SK-MEL-5 (cell line): ENCODE measurements at places on chromosomes 2 and 18. TPM values are rescaled to one million over a fixed set of nuclear protein-coding genes. Genes with fewer than 3 reads are reported as not detected.

Gene ZNF516
- total RNA-seq = 15.1 and 16.6 TPM in 2 replicates

Gene ACMSD
- total RNA-seq = not detected in 2 replicates

Gene MAPRE2
- total RNA-seq = 20.0 and 25.9 TPM in 2 replicates

Gene DPP10
- total RNA-seq = not detected in 2 replicates

Gene CHRNA1
- 0.11 TPM in 1 of 2 replicates, not detected in the other for total RNA-seq

Gene DYNAP
- not detected in 2 replicates for total RNA-seq

Gene TOGARAM2
- total RNA-seq = under 0.01 TPM in 1 of 2 replicates, not detected in the other

Gene ACVR1C
- 0.69 and 0.93 TPM in 2 replicates for total RNA-seq

Gene MAL
- not detected in 2 replicates for total RNA-seq

Gene MTERF4
- 10.8 and 13.9 TPM in 2 replicates for total RNA-seq

Gene MAPK4
- total RNA-seq = 55.8 and 62.4 TPM in 2 replicates

Gene SMYD5
- 47.0 and 54.3 TPM in 2 replicates for total RNA-seq

Gene PPM1G
- total RNA-seq = 111 and 116 TPM in 2 replicates

Gene ICOS
- 1.7 and 2.1 TPM in 2 replicates for total RNA-seq

Gene PSTPIP2
- total RNA-seq = 0.18 TPM in 1 of 2 replicates, not detected in the other

Gene ILKAP
- total RNA-seq = 35.8 and 36.9 TPM in 2 replicates

Gene TUBA4B
- not detected in 2 replicates for total RNA-seq

Gene CYS1
- total RNA-seq = 0.27 and 0.29 TPM in 2 replicates

Gene CIAO1
- total RNA-seq = 88.3 and 102 TPM in 2 replicates

Gene PCARE
- 0.03 TPM in 1 of 2 replicates, not detected in the other for total RNA-seq

Gene RPRM
- total RNA-seq = not detected in 2 replicates

Gene NAPG
- 31.1 and 32.2 TPM in 2 replicates for total RNA-seq

Gene HOXD13
- total RNA-seq = 10.3 and 11.8 TPM in 2 replicates

Gene PIKFYVE
- total RNA-seq = 50.9 and 52.0 TPM in 2 replicates

Gene FHOD3
- total RNA-seq = 2.4 and 2.8 TPM in 2 replicates

Gene SPATA3
- total RNA-seq = not detected in 2 replicates

Gene CSRNP3
- 0.32 and 0.45 TPM in 2 replicates for total RNA-seq

Gene ZNF396
- 4.5 and 5.1 TPM in 2 replicates for total RNA-seq

Gene SATB2
- total RNA-seq = 5.6 and 7.4 TPM in 2 replicates

Gene COBLL1
- 4.6 and 7.7 TPM in 2 replicates for total RNA-seq

Gene TRABD2A
- 0.98 and 2.9 TPM in 2 replicates for total RNA-seq

Gene SPHKAP
- total RNA-seq = not detected in 2 replicates

Gene PSMA8
- total RNA-seq = not detected in 2 replicates

Gene SULT1C4
- total RNA-seq = not detected in 2 replicates

Gene KCNG2
- total RNA-seq = not detected in 2 replicates

Gene SERPINB7
- 0.21 and 0.59 TPM in 2 replicates for total RNA-seq

Gene LBX2
- total RNA-seq = 7.7 and 14.9 TPM in 2 replicates

Gene LRATD1
- total RNA-seq = 0.18 and 0.21 TPM in 2 replicates

Gene CCDC141
- 0.13 TPM in 1 of 2 replicates, not detected in the other for total RNA-seq

Gene PLCD4
- total RNA-seq = 0.32 and 0.53 TPM in 2 replicates

Gene C18orf54
- total RNA-seq = 1.6 and 3.4 TPM in 2 replicates

Gene GLI2
- total RNA-seq = 0.16 and 0.24 TPM in 2 replicates
